NB4 (cell line): ENCODE measurements at places on chromosomes 5 and 9.

- DNase-seq: no peak
These were observed 208.8 kb downstream of the MRPS30 start for GRCh38 chr5:45017568-45017967.

GRCh38 chr5:66209350-66209749 is 65.2 kb downstream of the SREK1 start:
- DNase-seq: no peak

DNA sequence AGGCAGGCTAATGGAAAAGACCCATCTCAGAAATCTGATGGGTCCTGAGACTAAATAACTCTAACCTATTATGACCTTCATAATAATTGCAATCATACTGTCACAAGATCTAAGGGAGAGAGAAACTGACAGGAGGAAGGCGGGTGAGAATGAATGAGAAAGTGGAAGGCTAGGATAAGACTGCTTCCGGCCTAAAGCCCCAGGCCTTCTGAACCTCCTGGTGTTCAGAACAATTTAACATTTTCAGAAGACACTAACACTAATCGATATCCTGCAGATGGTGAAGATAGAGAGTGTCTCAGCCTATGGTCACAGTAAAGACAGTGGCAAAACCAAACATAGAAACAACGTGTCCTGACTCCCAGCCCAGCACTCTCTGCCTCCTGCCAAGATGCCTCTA is 1.2 kb downstream of the RPS14 start:
- no peak for DNase-seq

GRCh38 chr9:115210699-115211098 is 92.7 kb upstream of the TNC start:
- DNase-seq: no peak

DNA sequence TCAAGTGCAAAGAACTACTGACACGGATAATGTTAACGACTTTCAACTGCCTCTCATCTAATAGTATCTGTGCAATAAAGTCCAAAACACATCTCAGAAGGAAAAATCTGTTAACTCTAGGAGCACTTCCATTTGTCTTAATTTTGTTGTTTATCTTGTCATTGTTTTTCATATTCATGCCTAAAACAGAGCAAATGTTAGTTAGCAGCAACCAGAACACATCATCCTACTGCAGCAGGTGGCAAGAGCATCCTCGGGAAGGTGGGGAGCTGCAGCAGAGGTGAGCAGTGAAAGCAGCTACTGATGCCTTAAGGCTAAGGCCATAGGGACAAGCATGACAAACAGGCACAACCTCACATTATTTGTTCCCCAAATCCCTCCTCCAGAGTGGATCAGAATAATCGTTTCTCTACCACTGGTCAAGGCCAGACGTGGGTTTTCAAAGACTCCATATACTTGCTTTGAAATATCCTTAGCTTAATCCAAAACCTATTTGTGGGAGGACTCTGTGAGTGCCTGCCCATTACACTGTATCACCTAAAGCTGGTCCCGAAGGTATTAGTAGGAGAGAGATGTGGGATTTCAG is 1.0 kb downstream of the HMGCS1 start:
- DNase-seq: no peak

GRCh38 chr5:154795235-154795596 is 40.0 kb downstream of the LARP1 start:
- no peak for DNase-seq

GRCh38 chr9:93307468-93308157 is 123.7 kb downstream of the WNK2 start:
- DNase-seq: no peak
